Uterus (tissue), 4 donors: ENCODE measurements at places on chromosomes 1 and 21.

DNA sequence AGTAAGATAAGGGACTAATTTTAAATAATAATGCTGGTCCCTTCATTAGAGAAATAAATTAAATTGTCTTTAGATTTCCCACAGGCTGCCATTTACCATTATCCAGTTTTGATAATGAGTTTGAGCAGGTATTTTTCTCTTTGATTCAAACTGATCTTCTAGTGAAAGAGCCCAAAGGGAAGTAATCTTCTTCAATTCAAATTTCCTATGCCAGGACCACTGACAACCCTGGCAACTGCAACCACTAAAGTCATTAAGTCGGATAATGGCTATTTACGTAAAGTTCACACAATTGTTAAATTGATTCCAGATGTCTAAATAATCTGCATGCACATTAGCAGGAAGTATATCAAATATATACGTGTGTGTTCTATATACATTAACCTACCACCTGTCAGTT, 399.3 kb downstream of the PTPRC start:
- DNase-seq: no peak

DNA sequence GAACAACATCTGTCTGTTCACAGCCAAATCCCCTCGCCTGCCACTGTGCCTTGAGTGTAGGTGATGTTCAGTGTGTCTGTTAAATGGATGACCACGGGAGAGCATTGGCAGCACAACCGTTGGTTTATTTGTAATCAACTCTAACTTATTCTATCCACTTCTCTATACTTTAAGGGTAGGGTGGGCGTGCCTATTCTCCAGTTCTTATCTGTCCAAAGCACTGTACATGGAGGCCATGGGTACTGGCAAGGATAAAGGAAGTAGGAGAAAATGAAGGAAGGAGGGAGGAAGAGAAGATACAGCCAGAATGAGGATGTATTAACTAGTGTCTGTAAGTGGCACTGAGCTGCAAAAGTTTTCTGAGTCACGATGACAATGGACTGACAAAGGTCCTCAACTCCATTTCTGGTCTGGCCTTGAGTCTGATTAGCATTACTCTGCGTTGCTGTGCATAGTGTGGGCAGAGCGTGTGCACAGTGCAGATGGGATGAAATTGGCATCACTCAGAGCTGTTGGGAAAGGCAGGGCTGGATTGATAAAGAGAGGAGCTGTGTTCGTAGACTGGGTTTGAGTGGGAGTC, 7.1 kb downstream of the RHOU start:
- no peak for DNase-seq

- no peak for DNase-seq
Measured at GRCh38 chr1:42733415-42734200, 6.4 kb downstream of the CLDN19 start.

GRCh38 chr1:36658838-36659237, 176.1 kb upstream of the CSF3R start:
- no peak for DNase-seq

DNA sequence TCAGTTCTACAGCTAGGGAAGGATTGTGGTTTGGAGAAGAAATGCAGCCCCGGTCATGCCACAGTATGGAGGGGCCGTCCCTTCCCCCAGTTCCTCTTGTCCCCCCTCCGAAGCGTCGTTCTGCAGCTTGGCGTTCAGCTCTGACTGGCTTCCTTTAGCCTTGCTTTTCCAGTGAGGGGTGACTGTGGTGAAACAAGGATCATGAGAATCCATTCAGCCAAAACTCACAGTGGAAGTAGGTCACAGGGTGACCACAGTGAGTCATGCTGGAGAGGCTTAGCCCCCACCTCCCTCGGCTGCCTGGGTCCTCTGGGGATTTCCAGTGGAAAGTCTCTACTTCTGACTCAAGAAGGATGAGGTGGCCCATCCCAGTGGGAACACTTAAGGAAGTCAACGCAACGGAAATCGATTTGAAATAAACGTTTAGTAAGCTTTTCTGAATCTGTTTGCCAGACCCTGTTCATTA, 37.3 kb upstream of the COL6A2 start:
- peak; percentile 88 for DNase-seq

DNA sequence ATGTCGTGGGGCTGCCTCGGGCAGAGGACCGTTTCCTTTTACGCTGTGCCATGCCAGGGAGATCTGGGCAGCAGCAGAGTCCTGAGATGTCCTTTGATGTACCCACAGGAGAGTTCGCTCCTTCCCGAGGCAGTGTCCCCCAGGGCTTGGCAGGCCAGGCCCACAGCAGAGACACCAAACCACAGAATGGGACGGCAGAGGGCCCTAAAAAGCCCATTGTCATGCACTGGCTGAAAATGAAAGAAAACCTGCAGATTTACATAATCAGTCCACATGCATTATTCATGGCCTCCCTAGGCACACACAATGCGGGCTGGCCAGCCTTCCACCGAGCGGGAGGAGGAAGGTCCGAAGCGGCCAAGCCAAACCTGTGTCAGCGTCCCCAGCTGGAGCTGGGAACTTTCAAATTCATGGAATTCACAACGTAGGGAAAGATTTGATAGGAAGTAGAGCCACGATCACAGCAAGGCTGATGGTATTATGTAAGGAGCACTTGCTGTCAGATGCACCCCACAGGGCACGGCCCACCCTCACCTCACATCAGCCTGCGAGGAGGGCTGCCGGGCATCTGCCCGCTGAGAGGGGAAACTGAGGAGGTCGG, 25.3 kb upstream of the EFHD2 start:
- DNase-seq: no peak

DNA sequence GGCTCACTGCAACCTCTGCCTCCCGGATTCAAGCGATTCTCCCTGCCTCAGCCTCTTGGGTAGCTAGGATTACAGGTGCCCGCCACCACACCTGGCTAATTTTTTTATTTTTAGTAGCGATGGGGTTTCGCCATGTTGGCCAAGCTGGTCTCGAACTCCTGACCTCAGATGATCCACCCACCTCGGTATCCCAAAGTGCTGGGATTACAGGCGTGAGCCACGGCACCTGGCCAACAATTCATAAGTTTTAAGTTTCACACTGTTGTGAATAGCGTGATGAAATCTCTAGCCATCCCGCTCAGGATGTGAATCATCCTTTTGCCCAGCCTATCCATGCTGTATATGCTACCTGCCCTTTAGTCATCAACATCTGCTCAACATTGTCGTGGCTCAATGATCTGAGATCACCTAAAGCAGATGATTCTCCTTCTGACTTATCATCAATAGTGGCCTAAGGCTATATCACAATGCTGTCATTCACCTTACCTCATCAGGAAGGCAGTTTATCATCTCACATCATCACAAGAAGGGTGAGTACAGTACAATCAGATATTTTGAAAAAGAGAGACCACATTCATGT, 2.6 kb downstream of the PFDN2 start:
- no peak for DNase-seq

DNA sequence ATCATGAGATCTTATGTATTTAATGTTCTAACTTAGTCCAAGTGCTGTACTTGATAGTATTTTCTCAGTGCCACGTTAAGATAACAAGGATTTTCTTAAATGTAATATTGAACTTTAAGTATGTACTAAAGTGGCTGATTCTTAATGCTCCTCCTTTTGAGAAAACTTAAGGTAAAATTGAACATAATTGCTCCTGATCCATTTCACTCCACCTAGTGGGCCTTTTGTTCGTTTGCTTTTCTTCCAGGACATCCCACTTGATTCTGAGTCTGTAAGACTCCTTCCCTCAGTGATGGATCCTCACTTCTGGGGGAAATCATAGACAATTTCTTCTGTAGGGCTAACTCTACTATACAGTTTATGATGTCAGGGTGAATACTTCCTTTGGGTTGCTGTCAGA, 173.1 kb downstream of the LMO4 start:
- no peak for DNase-seq

DNA sequence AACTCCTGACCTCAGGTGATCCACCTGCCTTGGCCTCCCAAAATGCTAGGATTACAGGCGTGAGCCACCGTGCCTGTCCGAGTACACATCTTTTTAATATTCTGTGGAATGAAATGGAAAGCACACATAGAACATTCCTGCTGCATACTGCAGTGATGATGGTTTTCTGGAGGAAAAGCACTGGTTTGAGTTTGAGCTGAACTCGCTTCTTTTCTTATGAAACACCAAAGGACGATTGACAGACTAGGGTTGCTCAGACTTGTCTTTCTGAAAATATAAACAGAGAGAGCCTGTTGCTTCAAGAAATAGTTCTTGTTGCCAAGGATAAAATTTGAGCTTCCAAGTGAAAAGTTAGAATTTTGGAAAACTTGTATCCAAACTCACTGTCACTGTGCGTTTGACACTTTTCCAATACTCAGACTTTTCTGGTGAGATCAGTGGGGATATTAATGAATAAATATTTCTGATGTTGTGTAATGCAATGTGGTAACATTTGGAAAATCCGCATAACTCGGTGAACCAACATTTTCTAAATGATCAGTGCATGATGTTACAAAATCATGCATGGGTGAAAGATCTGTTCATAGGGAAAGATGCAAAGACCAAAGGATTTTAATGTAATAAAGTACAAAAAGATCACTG, 15.0 kb upstream of the ERMAP start:
- DNase-seq: no peak

DNA sequence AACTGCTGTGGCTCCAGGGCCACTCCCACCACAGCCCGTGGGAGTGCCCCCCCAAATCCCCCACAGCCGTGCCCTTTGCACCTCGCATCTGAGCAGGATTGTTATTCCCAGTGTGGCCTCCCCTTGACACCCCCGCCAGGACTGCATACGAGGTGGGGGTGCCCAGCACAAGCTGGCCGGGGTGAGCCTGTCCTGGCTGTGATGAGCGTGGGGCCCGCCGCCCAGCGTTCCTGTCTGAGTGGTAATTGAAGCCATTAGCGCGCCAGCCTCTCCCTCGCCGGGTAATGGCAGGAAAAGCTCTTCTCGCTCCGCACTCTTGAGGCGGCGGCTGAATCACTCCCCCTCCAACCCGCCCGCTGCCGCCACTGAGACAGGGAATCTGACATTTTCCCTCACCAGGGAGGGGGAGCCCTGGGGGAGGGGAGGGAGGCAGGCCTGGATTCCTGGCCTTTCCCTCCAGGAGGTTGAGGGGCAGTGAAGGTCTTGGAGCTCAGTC, 27.7 kb downstream of the PTPRF start:
- peak; percentile 70 for DNase-seq

DNA sequence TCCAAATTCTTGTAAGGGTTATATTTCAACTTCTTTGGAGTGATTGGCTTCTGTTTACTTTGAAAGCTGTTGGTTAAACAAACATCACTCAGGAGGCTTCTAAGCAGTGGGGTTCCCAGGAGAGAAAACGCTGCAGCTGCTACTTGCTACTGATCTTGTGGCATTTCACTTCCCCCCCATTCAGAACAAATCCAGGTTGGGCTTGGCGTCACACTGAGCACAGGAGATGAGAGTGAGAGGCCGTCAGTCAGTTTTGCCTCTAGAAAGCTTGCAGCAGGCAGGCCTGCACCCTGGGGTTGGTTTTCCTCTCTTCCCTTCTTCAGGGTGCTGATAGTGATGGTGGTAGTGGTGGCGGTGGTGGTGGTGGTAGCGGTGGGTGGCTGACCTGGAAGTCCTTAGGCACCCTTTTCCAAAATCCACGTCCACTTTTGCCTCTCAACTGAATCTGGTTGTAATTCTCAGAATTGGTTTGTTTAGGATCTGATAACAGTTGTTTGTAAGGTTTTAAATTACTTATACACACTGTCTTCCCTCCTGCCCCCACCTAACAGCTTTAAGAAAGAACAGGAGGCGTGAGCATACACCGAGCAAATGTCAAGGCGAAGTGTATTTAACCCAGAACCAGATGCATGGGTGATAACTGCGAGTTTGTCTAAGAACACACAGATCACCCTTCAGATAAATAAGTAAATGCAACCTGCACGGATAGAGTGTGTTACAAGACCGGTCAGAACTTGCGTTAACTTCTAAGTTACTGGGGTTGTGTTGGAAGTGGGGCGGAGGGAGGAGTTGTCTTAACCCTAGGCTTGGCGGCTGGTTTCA, 3.2 kb upstream of the PROX1 start:
- no peak for DNase-seq

DNA sequence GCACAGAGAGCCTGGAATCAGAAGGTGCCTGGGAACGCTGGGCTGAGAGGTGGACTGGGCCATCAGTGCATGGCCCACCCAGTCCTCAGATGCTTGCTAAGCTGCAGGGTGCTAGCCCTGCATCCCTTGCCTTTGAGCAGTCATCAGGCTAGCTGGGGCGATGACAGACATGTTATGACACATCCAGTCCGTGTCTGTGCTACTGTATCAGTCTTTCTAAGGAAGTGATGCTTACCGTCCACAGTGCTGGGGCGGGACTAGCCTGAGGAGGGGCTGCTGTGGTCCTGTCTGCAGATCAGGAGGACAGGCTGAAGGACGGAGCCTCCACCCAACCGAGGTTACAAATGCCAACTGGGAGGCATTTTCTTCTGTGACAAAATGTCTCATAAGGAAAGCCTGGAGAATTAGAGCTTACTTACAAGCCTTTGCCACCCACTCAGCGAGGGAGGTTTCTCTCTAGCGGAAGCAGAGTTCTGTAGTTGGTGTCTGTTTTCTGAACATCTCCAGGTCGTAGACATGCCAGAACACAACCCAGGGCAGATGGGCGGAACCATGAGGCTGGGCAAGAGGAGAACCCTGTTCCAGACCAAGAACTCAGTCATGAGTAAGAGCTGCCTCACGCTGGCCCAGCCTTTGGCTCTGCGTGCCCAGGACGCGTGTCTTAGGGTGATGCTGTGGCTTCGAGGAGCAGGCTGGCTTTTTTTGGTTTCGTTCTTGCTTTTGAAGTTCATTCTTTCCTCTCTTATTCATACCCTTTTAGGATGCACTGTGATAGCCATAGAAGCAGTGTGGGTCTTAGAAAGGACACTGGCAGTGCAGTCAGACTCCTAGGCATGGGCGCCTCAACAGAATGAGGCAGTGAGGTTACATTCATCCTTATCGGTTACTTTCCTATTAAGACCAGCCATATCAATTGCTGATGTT, 14.3 kb downstream of the SLFNL1 start:
- DNase-seq: no peak

DNA sequence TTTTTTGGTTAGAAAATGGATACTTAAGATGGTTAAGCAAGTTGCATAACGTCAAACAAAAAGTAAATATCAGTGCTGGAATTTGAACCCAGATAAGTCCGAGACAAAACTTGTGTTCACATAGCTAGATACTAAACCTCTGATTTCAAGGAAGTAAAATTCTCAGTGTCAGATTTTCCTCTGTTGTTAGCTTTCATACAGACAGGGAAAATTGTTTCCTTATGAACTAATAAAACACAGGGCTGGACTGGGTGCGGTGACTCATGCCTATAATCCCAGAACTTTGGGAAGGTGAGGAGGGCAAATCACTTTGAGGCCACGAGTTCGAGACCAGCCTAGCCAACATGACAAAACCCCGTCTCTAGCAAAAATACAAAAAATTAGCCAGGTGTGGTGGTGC, 51.3 kb downstream of the PCNX2 start:
- no peak for DNase-seq

GRCh38 chr1:189524501-189524900, 953.2 kb downstream of the BRINP3 start:
- no peak for DNase-seq

GRCh38 chr1:35598895-35599294, 25.8 kb downstream of the TFAP2E start:
- DNase-seq: no peak
